Aorta (tissue), 5 donors: ENCODE measurements at places on chromosomes 12 and 14. TPM values are rescaled to one million over a fixed set of nuclear protein-coding genes. Genes with fewer than 3 reads are reported as not detected.
A peak's percentile ranks its signal among the peaks of the same experiment; 100 is the strongest.

Gene CIDEB
- 13.9 TPM for total RNA-seq

Gene RNFT2
- total RNA-seq, result 3.1 TPM

Gene RAB35
- total RNA-seq, result 47.4 TPM

Gene APOF
- not detected for total RNA-seq

Gene TAS2R8
- total RNA-seq, result not detected

DNA sequence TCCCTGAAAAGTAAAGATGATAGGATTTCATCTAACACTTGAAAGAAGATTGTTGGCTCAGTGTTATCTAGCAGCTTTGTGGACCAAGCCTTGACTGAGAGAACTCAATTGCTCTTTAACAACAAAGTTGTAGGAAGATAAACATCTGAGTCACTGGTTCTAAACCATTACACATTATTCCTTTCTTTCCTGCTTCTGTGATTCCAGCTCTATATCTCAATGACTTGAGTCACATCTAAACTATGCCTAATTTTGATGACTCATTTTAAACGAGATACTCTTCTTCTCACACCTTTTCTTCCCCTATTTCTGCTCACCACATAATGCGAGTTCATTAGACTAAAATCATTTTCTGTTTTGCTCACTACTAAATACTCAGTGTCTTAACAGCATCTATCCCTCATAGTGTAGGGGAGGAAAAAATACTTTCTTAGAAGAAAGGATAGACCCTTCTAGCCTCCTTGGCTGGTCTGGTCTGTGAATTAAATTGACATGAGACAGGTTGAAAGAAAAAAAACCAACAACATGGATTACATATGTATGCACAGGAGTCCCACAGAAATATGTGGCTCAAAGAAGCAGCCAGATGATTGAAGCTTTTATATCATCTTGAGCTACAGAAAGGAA lies 201.4 kb downstream of the C12orf50 start:
- no peaks in the 10 kb centered on the region for H3K4me1 ChIP-seq
- H3K27me3 ChIP-seq, result no peaks in the 10 kb centered on the region
- no peak overlapping the region for H3K4me3 ChIP-seq
- no peak overlapping the region for H3K27ac ChIP-seq

- H3K27me3 ChIP-seq, result no peaks in the 10 kb centered on the region
- no peak for DNase-seq
- H3K36me3 ChIP-seq, result no peaks in the 10 kb centered on the region
- no peaks in the 10 kb centered on the region for H3K4me1 ChIP-seq
Observed at GRCh38 chr12:19382111-19382526, 57.2 kb upstream of the AEBP2 start.

- DNase-seq, result peak; percentile 81
- H3K27me3 ChIP-seq, result no peaks in the 10 kb centered on the region
- H3K4me3 ChIP-seq, result no peak overlapping the region
- H3K36me3 ChIP-seq, result no peaks in the 10 kb centered on the region
- H3K4me1 ChIP-seq, result no peaks in the 10 kb centered on the region
Observed at GRCh38 chr14:76876076-76876475, 49.9 kb downstream of the LRRC74A start.

DNA sequence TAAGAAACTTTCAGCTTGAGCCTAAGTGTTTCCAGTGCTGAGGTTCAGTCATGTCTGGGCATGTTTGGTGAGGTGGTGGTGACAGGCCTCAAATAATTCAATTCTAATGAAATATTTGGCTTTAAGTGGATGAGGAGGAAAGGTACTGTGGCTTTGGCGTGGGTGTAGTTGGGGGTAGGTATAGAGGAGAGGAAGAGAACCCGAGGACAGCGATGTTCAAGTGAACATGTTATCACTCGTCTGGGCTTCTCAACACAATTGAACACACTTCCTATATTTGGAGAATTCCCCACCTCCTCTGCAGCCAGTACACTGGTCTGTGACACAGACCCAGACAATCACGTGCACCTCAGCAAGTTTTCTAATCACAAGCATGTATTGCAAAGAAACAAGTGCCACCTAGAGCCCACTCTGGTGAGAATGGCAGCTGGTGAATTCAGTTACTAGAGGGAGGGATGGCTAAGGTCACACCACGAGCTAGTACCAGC lies 53.0 kb downstream of the IFNG-AS1 start:
- no peak overlapping the region for H3K4me3 ChIP-seq
- H3K27me3 ChIP-seq, result no peaks in the 10 kb centered on the region
- H3K36me3 ChIP-seq, result no peaks in the 10 kb centered on the region
- DNase-seq, result no peak
